Erythroblast (primary cell): ENCODE measurements at places on chromosomes 2 and 18.
A peak's percentile ranks its signal among the peaks of the same experiment; 100 is the strongest.

- no peak for DNase-seq
Observed at GRCh38 chr2:179745635-179746256, 115.7 kb downstream of the ZNF385B start.

GRCh38 chr18:62101321-62101721 is 85.5 kb downstream of the PIGN start:
- DNase-seq: no peak

DNA sequence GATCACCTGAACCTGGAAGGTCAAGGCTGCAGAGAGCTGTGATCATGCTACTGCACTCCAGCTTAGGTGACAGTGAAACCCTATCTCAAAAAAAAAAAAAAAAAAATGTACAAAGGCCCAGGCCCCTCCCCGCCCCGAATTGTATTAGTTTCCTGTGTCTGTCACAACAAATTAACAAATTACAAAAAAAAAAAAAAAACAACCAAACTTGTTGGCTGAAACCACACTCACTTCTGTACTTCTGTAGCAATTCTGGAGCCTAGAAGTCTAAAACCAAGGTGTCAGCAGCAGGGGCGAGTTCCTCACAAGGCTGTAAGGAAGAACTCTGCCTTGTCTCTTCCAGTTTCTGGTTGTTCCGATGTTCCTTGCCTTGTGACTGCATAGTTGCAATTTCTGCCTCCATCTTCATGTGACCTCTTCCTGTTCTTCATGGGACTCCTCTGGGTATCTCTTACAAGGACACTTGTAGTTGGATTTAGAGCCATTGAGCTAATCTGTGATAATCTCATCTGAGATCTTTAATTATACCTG is 100.8 kb upstream of the ZSWIM2 start:
- no peak for DNase-seq

- DNase-seq: peak; percentile 98
Observed at GRCh38 chr2:32977228-32977758, 30.5 kb downstream of the LTBP1 start.

DNA sequence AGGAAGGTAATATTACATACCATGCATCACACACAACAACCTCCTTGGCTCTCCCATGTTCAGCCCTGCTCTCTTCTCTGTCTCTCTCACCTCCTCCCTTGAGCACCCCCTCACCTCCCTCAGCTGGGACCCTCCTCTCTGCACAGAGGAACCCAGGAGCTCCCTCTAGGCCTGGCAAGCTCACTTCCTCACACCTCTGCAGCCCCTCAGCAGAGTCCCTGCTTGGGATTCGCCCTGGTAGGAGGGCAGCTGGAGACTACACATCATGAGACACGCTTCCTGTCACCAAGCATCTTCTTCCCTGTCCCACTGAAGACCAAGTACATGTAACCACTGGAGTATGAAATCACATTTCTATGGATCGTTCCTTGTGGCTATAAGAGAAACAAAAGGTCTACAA is 51.0 kb downstream of the ADD2 start:
- DNase-seq: peak; percentile 57

GRCh38 chr2:20348542-20348941 is 2.1 kb downstream of the PUM2 start:
- DNase-seq: peak; percentile 59

DNA sequence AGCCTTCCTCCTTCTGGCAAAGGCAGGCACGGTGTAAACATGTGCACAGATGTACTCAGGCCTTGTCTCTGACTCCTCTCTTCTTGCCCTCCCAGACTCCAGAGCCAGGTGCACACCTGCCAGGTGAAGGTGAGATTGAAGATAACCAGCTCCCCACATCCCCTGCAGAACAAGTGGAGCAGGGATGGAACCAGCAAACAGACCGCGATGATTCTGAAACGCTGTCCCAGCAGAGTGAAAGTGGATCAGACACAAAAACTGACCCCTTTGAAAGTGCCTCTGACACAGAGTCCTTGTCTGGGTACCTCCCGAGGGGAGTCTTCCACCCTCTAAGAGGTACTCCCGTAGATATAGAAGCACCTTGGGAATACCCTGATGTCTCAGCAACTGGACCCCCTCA is 77.2 kb downstream of the ARHGEF4 start:
- DNase-seq: no peak

DNA sequence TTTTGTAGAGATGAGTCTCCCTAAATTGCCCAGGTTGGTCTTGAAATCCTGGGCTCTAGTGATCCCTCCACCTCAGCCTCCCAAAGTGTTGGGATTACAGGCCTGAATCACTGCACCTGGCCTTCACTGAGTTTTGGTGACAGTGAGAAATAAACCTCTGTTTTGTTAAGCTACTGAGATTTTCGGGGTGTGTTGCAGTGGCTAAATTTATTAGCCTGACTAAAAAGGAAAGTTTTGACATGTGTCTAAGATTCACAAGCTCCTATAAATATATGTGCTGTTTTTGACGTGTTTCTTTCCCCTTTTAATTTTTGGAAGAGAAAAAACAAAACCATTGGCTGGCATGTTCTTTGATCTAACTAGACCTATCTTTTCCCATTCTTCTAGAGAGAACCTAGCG is 190.5 kb upstream of the MC4R start:
- DNase-seq: no peak

GRCh38 chr18:11733031-11733430 is 44.0 kb downstream of the GNAL start:
- peak; percentile 87 for DNase-seq

DNA sequence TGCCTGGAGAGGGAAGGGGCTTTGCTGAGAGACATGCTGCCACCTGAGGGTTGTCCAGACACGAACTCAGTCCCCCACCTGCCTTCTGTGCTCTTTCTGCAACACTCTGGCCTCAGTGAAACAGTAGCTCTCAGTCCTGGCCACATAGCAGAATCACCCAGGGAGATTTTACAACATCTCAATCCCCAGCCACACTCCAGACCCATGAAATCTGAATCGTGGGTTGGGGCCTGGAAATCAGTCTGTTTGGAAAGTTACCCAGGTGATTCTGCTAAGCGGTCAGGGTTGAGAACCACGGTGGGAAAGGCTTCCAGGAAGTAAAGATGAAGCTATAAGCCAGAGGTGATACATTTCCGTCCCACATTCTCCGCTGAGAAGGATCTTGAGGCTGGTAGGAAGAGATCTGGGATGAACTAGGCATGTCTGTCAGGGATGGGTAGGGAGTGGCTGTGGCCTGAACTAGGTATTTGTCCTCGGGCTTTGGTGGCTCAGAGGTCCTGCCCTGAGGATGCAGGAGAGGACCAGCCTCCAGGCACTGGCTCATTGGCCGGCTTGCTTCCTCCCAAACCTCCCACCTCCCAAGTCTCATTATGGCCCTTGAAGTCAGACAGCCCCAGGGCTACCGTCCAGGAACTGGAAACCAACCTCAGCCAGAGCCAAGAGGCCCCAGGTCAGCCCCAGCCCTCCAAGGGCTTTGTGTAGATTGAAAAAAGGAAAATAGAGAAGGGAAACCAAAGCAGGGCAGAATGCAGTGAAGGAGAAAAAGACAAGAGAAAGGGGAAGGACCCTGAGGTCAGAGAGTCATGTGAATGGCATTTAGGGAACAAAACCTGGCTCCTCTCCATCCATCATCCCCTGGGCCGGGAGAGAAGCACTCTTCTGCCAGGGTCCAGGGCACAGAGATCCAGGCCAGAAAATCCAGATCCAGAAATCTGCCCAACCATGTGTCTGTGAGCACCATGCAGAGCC is 119.6 kb downstream of the ZFP36L2 start:
- no peak for DNase-seq

GRCh38 chr2:68537011-68537410 is 69.6 kb downstream of the APLF start:
- DNase-seq: no peak

DNA sequence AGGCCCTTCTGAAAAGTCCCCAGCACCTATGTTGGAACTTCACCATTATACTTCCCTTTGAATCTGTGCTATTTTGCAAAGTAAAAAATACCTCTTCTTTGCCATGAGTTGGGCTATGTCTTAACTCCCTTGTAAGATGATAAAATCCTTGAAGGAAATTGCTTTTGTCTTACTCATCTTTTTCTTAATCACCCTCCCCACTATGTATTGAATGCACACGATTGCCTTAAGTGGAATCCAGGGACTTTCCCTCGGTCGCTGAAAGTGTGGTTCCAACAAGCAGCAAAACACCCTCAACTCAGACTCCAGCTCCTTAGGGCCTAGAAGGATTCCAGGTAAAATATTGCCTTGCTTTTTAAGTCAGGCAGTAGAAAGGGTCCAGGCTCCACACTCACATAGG is 173.2 kb upstream of the ARL4C start:
- no peak for DNase-seq

- no peak for DNase-seq
Observed at GRCh38 chr2:39663187-39663930, 2.4 kb upstream of the TMEM178A start.
